ENCODE measurements at places on chromosomes 7 and 10.

DNA sequence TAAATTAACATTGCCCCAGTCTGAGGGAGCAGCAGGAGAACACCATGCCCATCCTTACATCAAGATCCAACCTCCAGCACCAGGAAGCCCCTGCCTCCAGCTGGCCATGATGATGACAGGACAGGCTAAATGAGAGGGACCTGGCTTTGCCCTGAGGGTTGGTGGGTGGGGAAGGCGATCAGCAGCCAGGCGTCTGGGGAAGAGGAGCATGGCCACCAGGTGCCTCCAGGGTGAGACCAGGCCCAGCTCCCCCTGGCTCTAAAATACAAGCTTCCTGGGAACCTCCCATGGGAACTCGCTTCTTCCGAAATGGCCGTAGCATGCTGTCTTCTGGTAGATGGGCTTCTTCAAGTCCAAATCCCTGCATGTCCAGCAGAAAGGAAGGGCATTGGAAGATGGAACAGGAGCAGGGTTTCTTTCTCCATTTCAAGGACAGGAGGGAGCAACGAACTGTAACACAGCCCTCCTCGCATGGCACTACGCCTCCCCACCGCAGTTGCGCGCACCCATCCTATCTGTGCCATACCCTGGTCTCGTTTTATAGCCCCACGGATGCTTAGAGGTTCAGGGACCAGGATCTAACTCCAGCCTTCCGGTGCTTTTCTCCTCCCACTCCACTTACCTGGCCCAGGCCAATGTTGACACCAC is 15.8 kb downstream of the MAT1A start:
- DNase-seq = no peak

DNA sequence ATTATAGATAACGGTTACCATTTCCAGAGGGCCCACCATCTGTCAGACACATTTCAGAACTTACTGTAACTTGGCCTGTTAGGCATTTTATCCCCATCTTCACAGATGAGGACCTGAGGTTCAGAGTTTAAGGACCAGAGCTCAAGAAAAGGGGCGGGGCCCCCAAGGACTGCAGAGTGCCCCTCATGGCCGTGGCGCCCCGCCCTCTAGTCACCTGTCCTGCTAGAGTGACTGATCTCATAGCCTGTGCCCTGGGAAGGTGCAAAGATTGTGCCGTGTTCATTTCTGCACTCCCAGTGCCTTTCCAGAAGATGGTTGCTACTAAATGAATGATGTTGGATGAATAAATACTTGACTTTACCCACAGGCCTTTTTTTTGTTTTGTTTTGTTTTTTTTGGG is 107.0 kb downstream of the XRCC2 start:
- no peak for DNase-seq

DNA sequence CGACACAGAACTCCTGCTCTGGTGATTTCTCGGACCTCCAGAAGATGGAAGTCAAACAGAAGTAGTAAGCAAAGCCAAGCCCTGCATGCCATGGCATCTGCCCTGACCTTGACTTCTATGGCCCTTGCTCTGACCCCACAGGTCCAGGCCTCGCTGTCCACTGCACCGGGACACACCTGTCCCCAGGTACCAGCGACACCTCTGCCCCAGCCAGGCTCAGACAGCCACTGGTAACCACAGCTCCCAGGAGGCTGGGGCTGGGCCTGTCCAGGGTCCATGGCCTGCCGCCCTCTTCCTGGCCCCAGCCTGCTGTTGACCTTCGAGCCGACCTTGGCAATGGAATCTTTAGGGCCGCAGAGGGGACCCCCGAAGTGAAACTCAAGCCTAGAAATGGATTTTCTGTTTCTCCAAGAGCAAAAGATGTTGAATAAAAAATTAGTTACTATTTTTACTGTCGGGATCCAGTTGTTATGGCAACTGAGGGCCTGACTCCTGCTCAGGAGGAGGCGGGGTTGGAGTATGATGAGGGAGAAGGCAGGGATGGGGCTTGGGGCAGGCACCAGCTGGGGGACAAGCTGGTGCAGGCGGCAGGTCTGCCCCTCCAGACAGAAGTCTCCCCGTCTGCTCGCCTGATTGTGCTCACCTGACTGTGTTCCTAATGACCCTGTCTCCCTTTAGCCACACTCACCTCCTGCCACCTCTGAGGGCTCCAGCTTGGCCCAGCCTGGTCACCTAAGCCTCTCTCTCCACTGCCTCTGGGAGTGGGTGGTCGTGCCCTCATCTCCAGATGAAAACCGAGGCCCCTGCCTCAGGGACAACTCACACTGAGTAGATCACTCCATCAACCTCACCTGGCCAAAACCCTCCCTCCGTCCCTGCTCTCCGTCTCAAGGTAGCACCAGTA is 4.1 kb upstream of the MMD2 start:
- DNase-seq = no peak

DNA sequence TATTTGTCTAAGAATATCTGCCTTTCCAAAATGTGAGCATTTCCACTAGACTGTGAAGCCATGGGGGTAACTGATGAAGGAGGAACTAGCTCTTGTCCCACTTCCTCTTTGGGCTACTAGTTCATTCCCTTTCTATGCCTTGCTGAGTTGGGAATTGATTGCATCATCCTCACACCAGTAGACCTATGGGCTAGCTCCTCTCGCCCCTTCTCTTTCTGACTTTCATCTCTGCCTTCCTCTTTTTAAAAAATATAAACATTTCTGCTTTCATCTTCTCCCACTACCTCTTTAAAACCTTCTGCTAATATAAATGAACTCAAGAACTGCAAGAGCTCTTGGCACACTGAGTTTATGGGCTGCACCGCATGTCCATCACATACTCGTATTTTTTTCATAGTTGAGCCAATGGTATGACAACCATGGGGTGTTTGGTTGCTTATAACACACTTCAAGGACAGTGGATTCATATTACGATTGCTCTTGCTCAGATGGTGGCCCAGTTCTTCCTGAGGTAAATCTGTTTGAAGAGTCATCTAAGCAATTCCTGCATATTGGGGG is 182.0 kb downstream of the REEP3 start:
- peak; percentile 39 for DNase-seq

- no peak for DNase-seq
Observed at GRCh38 chr10:80515941-80516340, 21.8 kb upstream of the SH2D4B start.

DNA sequence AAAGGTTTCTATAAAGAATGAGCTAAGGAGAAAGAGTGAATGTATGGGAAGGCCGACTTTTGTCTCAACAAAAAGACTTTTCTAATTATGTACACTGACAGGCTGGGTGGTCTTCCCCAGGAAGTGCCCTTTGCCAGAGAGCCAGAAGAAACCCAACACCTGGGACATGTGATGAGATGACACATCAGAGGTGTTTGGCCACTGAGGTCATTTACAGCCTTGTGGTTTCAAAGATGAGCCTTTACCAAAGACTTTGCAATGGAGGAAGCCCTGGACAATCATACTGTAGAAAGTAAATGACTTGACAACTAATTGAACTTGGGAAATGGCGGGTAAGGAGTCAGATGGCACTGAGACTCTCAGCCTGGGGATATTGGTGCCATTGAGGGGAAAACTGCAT is 3.4 kb upstream of the NRG3 start:
- no peak for DNase-seq

DNA sequence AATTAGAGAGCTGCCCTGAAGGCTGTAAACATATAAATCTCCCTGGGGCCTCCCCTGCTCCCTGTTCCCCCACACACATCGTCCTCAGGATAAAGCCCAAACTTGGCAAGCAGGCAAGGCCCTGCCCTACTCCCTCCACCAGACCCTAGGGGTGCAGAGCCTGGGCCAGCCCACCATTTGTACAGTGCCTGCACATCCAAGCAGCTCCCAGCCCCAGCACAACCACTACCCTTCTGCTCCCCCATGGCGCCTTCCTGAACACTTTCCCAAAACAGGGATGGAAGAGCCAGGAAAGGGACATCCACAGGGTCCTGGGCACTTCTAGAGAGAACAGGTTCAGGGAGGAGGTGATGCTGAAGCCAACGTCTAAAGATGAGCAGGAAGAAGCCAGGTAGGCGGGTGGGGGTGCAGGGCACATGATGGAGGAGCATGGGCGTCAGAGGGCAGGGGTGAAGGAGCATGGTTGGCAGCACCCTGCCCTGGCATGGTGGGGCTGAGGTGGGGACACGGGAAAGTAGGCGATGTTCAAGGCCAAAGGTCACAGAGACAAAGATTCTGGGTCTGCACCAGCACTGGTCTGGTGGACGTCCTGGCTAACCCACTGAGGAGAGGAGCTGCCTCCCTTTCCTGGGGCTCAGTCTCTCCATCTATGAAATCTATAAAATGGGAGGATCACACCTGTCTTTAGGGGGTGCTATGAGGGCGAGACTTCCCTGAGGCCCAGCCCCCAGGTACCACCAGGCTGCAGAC is 140.6 kb downstream of the ARHGAP22 start:
- DNase-seq = no peak

- no peak for DNase-seq
Observed at GRCh38 chr7:130395421-130395820, 15.1 kb downstream of the CPA1 start.

- no peak for DNase-seq
Observed at GRCh38 chr7:88299126-88299525, 7.6 kb downstream of the STEAP4 start.

GRCh38 chr7:4845740-4846142 is 16.1 kb downstream of the PAPOLB start:
- DNase-seq = no peak

DNA sequence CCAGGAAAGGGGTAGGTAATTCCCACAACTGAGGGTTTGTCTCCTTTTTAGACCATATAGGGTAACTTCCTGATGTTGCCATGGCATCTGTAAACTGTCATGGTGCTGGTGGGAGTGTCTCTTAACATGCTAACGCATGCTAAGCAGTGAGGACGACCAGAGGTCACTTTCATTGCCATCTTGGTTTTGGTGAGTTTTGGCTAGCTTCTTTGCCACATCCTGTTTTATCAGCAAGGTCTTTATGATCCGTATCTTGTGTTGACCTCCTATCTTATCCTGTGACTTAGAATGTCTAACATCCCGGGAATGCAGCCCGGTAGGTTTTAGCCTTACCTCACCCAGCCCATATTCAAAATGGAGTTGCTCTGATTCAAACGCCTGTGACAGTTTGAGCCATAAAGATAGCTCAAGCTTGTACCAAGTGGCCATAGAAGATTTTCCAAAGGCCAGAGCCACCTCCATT is 176.0 kb upstream of the NAMPT start:
- no peak for DNase-seq

GRCh38 chr7:20737840-20738448 is 48.7 kb downstream of the SP8 start:
- no peak for DNase-seq

- DNase-seq = no peak
Observed at GRCh38 chr10:44467900-44468299, 83.0 kb upstream of the CXCL12 start.

GRCh38 chr7:79050603-79051002 is 402.9 kb downstream of the MAGI2 start:
- no peak for DNase-seq

DNA sequence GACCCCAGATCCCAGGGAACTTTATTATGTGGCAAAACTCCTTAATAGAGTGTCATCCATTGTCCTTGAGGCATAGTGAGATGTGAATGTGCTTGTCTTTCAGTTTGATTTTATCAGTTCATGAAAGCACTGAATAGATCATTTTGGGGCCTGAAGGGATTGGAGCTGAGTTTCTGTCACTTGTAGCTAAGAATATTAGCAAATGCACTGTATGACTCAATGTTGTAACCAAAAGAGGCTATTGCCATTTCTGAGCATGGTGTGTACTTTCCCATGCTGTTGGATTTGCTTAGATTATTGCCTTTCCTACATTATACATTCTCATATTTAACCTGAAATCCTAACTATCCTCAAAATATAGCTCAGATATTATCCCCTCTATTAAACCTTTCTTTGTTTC is 130.4 kb downstream of the PRKG1 start:
- DNase-seq = no peak

GRCh38 chr10:16119445-16119844 is 259.1 kb upstream of the MINDY3 start:
- no peak for DNase-seq

GRCh38 chr7:132485136-132485535 is 91.1 kb downstream of the PLXNA4 start:
- no peak for DNase-seq

DNA sequence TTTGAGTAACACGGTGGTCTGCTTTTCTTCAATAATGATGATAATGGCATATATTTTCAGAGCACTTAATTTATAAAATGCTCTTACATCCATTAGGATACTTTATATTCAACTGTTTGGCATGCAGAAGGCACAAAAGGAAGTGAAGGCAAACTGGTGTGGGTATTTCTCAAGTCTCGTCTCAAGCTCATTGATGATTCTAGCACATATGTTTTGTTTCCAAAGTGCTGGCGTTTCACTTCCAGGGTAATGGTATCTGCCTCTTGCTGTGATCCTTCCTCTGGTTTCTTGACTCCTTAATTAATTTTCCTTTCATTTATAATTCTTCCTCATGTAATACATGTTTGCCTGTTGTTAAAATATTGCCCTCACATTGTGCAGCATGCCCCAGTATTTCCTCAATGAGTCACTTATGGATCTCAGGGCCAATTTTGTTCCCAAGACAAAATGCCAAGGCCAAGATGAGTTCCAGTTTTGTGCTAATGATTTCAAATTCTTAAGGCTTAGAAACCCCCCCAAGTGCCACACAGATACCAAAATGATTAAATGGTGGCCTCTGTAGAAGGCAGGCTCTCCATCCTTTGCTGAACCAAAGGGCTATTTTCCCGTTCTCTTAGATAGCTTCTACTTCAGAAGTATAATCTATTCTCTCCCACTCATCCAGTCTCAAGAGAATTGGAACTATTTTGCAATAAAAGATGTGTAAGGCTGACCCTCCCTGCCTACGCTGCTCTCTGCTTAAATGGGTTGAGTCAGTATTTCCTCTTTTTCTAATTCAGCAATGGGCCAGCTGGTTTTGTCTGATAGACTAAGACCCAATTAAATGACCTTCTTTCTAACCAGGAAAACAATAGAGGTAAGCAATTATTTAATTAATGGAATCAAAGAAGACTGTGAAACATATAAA is 171.2 kb downstream of the ZNF365 start:
- no peak for DNase-seq

- no peak for DNase-seq
Observed at GRCh38 chr10:132329565-132330485, 2.2 kb upstream of the LRRC27 start.

- peak; percentile 16 for DNase-seq
Observed at GRCh38 chr10:3776796-3777571, 8.0 kb downstream of the KLF6 start.

- DNase-seq = no peak
Observed at GRCh38 chr7:27112361-27112760, 9.9 kb upstream of the HOXA2 start.

GRCh38 chr10:97336942-97337831 is 2.7 kb upstream of the FRAT2 start:
- no peak for DNase-seq

DNA sequence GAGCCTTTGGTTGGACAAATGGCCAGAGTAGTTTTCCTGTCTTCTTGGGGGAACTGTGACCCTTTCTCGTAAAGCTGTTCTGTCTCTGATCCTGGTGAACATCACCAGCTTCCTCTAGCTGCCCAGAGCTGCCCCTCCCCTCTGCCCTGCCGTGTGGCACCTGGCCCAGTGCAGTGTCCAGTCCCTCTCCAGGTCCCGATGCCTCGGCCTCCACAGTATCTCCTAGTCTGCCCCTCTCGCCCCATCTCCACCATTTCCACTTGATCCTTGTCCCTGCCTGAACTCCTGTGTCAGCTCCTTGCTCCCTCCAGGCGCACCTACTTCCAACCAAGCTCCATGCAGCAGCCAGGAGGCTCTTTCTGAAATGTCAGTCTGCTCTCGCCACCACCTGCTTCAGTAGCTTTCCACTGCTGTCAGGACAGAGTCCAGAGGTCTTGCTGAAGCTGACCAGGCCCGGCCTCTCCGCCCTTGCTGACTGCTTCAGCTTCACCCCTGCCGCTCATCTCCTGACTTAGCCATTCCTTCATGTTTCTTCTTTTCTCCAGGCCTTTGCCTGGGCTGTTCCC is 133.6 kb downstream of the GRK5 start:
- no peak for DNase-seq

- DNase-seq = no peak
Observed at GRCh38 chr7:143016996-143017395, 9.9 kb downstream of the OR9A2 start.
